ENCODE measurements at places on chromosomes 3 and 15. TPM values are rescaled to one million over a fixed set of nuclear protein-coding genes. Genes with fewer than 3 reads are reported as not detected.

Gene NEIL1
- 29.5 TPM for total RNA-seq

Gene SPATA12
- total RNA-seq, result 0.14 TPM

Gene CFAP100
- not detected for total RNA-seq

Gene PPP4R2
- 74.4 TPM for total RNA-seq

Gene GPR176
- total RNA-seq, result 39.8 TPM

Gene SPESP1
- 3.0 TPM for total RNA-seq

Gene DNAJB8
- not detected for total RNA-seq

Gene GLDN
- not detected for total RNA-seq

Gene SCN5A
- total RNA-seq, result 13.1 TPM

Gene PLSCR2
- total RNA-seq, result not detected

Gene KIF15
- total RNA-seq, result 21.6 TPM

Gene TM6SF1
- 26.8 TPM for total RNA-seq

Gene ATP13A5
- not detected for total RNA-seq

Gene VIPR1
- total RNA-seq, result 3.8 TPM

Gene AP3B2
- total RNA-seq, result not detected

Gene PEAK1
- 91.9 TPM for total RNA-seq

Gene SLC28A1
- total RNA-seq, result not detected

Gene CSPG4
- not detected for total RNA-seq

Gene CNTN6
- not detected for total RNA-seq

Gene SGO1
- 15.5 TPM for total RNA-seq

Gene SPRED1
- 16.4 TPM for total RNA-seq

All from endothelial cell of umbilical vein (primary cell).